Hindlimb muscle (tissue), 1 donor: ENCODE measurements at places on chromosomes 16 and 17.

GRCh38 chr17:16328997-16329396, 24.3 kb downstream of the CENPV start:
- no peak for DNase-seq

GRCh38 chr16:48246066-48246465, 1.3 kb downstream of the ABCC11 start:
- DNase-seq = no peak

DNA sequence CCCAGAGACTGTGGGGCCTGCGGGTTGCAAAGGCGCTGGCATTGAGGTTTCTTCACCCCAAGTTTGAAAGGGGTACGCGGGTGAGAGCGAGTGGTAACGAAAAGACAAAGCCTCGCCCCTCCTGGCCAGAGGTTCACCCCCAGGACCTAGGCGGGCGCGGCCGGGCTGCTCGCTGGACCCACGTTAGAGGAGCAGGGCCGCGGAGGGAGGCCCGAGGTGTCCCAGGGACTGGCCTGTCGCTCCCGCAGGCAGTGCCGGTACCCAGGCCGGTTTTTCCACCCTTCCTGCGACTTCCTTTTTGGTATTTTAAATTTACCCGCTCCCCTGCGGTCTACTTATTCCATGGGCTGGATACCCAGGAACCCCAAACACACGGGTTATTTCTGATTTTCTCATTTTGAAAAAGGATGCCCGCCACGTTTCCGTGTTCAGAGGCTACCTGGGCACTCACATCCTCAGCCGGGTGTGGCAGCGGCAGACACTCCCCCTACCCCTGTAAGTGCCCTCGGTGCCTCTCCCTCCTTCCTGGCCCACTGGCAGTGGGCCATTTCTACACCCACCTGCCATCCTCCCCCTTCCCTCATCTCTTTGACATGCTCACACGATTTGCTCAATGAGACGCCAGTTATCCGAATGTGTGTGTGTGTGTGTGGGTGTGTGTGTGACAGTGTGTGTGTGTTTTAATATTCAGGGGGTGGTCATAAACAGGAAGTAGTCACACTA, 1.6 kb upstream of the FOXL1 start:
- DNase-seq = no peak

DNA sequence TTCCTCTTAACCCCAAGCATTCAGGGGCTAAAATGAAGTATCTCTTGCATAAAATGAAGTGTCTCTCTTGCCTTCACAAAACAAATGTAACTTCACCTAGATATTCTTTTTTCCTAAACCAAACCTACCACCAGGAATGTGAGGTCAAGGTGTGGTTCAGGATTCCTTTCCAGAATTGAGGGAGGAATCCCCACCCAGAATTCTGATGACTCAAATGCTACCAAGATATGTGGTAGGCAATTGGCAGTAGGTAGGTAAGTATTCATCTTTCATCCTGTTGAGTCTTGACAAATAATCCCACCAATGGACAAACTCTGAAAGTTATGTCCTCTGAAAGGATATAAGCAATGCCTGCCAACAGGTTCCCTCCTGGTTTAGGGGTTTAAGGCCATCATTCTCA, 26.2 kb downstream of the TRIM16 start:
- no peak for DNase-seq

DNA sequence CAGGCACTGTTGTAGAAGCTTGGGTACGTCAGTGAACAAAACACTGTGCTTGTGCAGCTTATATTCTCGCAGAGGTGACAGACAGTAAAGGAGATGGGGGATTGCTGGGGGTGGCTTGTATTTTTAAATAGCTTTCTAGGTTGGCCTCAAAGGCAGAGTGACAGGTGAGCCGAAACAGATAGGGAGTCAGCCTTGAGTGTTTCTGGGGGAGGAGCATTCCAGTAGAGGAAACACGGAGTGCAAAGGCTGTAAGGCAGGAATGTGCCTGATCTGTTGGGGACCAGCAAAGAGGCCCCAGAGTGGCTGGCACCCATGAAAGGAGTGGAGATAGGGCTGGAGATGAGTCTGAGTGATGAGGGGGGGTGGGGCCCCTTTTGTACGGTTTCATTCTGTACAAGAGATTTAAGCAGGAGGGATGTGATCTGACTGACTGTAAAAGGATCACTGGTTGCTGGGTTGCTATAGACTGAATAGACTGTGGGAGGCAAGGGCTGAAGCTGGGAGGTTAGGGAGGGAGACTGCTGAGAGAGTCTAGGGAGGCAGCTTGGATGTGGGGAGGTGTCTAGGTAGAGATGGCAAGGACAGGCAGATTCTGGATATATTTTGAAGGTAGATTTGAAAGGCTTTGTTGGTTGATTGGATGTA, 15.2 kb downstream of the NUP93 start:
- no peak for DNase-seq

DNA sequence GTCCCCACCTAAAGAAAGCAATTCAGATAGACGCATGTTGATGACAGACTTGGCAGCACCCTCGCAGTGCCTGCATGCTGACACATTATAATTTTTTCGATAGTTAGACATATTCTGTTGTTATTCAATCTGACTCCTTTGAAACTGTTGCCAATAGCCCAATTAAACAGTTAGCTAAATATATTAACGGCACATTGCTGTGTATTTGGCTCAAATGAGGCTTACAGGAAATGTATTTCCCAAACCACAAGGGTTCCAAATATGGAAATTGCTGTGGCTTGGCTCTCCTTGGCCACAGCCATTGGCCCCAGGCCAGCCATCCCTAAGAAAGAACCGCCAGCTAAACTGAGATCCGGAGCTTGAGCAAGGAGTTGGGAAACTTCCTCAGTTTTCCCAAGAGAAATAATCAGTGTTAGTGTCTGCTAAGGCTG, 31.1 kb downstream of the C16orf82 start:
- DNase-seq = peak; percentile 26

DNA sequence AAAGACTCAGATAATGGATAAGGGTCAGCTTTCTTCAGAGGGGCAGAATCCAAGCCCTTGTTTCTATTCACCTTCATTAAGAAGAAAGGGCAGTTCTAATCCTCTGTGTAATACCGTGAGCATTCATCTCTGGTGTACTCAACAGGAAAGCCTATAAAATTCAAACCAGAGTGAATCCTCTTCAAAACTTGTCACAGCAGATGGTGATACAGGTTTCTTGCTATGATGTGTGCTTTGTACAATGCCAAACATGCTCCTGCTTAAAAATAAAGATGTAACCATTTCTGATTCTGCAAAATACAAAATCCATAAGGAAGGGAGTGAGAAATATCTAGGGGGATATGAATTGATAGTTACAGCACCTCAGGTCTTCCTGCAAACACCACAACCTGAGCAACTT, 49.7 kb downstream of the CYTH1 start:
- no peak for DNase-seq
